ENCODE measurements at places on chromosomes 2 and 18. TPM values are rescaled to one million over a fixed set of nuclear protein-coding genes. Genes with fewer than 3 reads are reported as not detected.

DNA sequence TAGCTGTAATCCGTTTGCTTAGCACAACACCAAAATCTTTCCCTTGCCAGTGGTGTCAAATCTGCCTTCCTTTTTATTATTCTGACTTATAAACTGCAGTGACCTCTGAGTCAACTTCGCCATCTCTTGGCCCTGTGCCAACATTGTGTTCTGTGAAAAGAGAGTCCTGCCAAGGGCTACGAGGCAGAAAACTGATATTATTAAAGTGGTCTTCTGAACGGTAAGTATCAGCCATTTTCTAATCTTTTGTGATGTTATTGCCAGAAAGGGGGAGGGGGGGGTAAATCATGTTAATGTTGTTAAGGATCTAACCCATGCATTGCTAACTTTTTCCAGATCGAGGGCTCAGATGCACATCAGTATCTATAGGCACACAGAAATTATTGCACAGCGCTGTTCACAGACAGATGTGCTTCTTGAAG, 121.5 kb upstream of the LTBP1 start:
- peak; percentile 74 for DNase-seq

DNA sequence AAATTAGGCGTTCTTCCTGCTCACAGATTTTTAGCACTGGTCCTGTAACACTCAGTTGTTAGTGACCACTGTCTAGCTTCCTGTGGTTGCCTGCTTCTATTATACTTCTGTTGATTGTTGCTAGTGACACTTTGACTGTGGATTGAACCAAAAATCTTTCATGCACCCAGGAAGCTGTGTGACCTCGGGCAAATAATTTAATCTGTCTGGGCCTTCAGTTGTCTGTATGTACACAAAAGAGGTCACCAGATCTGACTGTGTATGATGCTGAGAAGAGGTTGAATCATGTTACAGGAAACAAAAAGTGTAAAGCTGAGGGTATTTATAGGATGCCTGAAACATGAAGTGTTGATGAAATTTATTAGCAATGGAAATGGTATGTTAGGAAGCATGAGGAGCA, 12.7 kb downstream of the ICOS start:
- no peak for DNase-seq

DNA sequence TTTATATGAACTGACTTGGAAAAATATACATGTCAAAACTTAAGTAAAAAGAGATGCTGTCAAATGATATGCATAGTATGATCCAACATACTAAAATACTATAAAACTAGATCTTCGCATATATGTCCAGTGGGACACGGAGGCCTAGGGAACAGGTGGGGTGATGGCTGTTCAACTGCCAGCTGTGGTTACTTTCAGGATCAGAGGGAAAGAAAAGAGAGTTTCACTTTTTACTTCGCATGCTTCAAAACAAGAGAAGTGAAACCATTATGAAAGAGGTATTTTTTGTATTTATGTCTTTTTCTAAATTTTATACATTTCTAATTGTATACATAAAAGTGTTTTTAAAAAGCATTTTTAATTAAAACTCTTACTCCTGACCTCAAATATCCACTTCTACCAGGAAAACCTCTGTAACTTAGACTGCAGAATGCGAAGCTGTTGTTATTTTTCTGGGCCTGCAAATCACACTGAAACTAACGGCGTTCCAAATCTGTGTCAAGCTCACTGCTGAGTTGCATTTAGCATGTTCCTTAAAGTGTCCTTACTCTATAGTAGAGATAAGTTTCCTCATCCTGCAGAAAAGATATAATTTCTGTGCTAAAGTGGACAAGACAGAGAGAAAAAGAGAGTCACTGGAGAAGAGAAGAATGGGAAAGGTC, 97.8 kb upstream of the SLC35G4 start:
- DNase-seq, result no peak

DNA sequence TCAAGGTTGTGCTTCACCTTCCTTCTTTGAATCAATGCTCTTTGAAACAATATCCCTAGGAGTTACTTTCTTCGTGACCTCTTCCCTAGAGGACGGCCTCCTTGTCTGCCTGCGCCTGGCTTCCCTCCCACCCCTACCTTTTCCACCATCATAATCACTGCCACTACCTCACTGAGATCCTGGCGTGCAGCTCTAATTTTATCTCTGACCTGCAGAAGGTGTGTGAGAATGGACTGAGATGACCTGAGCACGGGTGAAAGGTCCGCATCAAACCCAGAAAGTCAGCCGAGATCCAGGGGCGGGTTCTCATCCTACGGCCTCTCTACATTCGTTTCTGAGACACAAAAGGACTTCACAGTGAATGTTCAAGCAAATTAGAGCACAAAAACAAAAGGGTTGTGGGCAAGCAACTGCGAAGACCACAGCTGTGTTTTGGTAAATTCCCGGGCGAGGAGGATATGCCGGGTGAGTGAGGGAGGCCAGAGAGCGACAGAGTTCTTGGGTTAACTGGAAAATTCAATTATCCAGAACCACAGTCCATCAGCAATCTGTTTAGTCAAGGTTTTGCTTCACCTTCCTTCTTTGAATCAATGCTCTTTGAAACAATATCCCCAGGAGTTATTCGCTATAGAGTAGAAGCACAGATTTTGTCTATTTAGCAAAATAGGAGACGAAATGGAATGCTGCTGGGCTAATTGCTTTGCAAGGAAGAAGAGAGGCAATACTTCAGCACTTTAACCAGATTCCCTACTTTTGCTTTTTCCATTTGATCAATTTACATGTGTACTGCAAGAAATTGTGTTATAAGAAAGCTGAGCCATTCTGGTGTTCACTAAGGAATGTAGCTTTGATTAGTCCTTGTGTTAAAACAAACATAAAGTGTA, 212.6 kb downstream of the ACKR3 start:
- no peak for DNase-seq

- no peak for DNase-seq
Measured at GRCh38 chr18:45951016-45951714, 16.0 kb downstream of the EPG5 start.

DNA sequence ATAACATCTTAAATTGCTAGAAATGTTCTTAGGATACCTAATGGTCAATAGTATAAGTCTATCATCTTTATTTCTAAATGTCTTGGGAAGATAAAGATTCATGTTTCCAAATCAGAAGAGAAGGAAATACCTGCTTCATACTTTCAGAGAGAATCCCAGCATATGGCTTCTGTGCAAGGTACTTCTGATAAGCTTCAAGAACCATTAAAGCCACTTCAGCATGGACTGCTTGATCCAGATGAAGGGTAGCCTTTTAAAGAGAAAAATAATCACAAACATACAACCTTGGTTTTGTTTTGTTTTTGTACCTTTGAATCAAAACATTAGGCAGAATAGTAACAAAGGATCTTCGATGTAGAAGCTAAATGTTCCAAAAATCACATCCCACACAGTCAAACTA, 44.0 kb downstream of the EPG5 start:
- DNase-seq, result no peak

GRCh38 chr2:46296840-46297545, at the start of gene EPAS1:
Gene EPAS1, plus strand, starts transcription at chr2:46297407. Its CDS starts 505 bp downstream, at chr2:46297912.
- peak; percentile 97 for DNase-seq

GRCh38 chr2:138559641-138560040, 58.1 kb downstream of the SPOPL start:
- no peak for DNase-seq

GRCh38 chr2:38201784-38202183, 125.8 kb upstream of the CYP1B1 start:
- no peak for DNase-seq

GRCh38 chr2:170512266-170512665, 202.9 kb upstream of the SP5 start:
- DNase-seq, result no peak

DNA sequence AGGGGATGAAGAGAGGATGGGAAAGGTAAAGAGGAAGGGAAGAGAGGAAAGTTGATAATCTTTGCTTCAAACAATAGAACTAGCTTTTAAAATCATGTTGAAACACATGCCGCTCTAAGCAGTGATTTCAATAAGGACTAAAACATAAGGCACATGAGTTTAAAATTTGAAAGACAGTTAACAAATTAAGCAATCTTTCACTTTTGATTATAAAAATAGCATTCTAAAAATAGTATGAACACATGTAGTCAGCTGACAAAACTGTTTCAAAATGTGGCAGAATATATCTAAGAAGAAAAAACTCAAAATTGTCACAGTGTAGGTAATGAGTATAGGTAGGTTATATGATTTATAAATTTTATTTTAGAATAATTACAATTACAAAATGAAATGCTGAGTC, 25.3 kb downstream of the PSME4 start:
- no peak for DNase-seq

GRCh38 chr2:208654056-208654455, 247.5 kb downstream of the PTH2R start:
- DNase-seq, result no peak

DNA sequence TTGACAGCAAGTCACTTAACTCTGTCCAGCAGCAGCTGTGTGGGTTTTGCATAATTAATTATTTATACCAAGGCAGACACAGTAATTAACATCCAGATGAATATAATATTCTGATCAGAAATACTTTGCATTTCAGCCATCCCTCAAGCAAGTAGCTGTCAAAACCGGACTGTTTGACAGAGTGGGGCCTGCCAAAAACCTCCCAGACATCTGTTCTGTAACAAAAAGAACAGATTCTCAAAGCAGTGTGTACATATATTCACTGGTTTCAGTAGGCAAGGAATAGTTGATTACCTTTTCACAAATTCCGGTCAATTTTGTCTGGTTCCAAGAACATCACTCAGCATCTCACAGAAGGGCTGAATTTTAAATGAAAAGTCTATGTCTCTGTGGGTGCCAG, 291.6 kb downstream of the CMPK2 start:
- DNase-seq, result no peak

DNA sequence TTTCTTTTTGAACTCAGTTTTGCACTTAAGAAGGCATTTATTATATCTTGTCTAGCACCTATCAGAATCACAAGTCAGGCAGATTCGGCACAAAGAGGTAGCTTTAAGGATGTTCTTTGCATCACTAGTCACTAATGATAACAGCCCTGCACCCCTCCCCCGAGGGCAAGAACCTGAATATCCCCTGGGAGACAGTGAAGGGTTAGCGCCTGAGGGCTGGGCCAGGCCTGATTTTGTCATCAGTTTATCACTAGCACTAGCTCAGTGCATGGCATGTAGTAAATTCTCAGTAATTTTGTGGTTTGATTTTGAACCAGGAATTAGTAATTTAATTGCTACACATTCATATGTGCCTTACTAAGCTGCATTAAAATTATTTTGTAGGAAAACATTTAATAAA, 23.9 kb upstream of the HS6ST1 start:
- no peak for DNase-seq

GRCh38 chr18:45871431-45872084, 46.1 kb downstream of the SIGLEC15 start:
- no peak for DNase-seq

- no peak for DNase-seq
Measured at GRCh38 chr2:98601532-98602132, 6.7 kb downstream of the COA5 start.

DNA sequence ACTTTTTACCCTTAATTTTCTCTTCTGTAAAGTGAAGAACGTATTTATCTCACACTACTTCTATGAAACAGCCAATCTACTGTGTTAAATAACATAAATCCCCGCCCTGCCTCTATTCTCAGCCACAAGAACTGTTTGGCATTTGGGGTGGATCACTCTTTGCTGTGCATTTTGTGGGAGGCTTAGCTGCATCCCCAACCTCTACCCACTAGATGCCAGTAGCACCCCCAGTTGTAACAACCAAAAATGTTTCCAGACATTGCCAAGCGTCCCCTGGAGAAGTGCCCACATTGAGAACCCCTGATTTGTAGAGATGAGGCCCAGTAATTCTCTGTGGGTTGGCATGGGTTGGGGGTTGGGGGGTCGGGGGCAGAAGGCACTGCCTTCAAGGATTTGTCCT, 94.7 kb upstream of the BOD1L2 start:
- no peak for DNase-seq

- no peak for DNase-seq
Measured at GRCh38 chr18:21194871-21195771, 46.9 kb upstream of the GREB1L start.

- DNase-seq, result no peak
Measured at GRCh38 chr18:7349181-7349837, 118.4 kb downstream of the LRRC30 start.

DNA sequence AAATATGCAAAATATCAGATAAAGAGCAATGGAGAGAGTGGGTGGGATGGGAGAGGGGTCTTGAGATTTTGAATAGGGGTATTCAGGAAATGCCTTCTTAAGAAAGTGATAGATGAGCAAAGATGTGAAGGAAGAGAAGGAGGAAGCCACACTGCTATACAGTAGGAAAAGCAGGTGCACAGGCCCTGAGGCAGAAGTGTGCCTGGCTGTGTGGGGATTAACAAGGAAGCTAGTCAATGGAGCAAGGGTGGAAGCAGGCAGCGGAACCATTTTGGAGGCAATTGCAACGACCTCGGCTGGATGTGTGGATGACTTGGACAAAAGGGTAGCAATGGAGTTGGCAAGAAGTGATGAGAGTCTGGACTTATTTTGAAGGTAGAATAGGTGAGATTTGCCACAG, 11.0 kb upstream of the CNGA3 start:
- no peak for DNase-seq

GRCh38 chr18:22069916-22070315, 99.5 kb upstream of the GATA6 start:
- peak; percentile 52 for DNase-seq

DNA sequence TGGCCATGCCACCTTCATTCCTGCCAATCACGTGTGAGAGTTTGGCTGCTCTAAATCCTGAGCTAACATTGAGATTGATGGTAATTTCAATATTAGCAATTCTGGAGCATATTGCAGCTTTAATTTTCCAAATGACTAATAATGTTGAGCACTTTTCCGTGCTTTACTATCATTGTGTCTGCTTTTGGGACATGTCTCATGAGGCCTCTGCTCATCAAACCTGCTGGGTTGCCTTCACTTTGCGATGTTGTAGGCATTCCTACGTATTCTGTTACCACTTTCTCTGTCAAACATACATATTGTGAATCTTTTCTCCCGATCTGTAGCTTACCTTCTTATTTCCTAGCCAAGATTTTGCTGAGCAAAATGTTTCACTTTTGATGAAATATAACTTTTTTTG, 466.6 kb downstream of the GALR1 start:
- DNase-seq, result no peak

Gene IL36RN
- total RNA-seq, result not detected

Gene ZSWIM2
- total RNA-seq, result not detected

Gene NTSR2
- total RNA-seq, result not detected

Gene SCN1A
- total RNA-seq, result 0.39 TPM

Gene C1GALT1C1L
- total RNA-seq, result 2.9 TPM

Gene LRRC30
- total RNA-seq, result not detected

Gene RFTN2
- total RNA-seq, result 9.8 TPM

Gene EFHD1
- 14.4 TPM for total RNA-seq

Gene TUBA4B
- total RNA-seq, result not detected

Gene OSBPL6
- 8.2 TPM for total RNA-seq

Gene RNF125
- total RNA-seq, result 2.4 TPM

Gene PLCD4
- total RNA-seq, result 0.53 TPM

Data from right cardiac atrium (tissue), 5 donors.